Heart right ventricle (tissue), 16 donors: ENCODE measurements at places on chromosomes 6 and 20. TPM values are rescaled to one million over a fixed set of nuclear protein-coding genes. Genes with fewer than 3 reads are reported as not detected.

CRIP3 gene
- 5.1 TPM for total RNA-seq

- DNase-seq: no peak
Observed at GRCh38 chr20:51185277-51185676, 162.4 kb upstream of the KCNG1 start.

DNA sequence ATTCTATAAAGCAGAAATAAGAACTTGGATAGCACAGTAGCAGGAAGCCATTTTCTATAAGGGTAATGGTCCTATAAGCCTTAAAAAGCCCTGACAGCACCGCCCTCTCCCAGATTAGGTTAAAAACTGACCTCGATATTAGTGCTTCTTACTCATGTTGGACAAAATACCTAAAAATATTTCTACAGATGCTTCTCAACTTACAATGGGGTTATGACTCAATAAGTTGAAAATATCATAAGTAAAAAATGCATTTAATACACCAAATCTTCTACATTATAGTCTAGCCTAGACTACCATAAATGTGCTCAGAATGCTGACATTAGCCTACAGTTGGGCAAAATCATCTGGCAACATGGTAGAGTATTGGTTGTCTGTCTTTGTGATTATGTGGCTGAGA is 70.3 kb downstream of the SESN1 start:
- no peak for DNase-seq

NDRG3 gene
- 31.1 TPM for total RNA-seq

- no peak for DNase-seq
Observed at GRCh38 chr6:150301846-150302519, 66.8 kb upstream of the IYD start.

- DNase-seq: peak; percentile 58
Observed at GRCh38 chr20:25136643-25137559, 55.0 kb upstream of the VSX1 start.

GRCh38 chr20:16621435-16622141 is 48.3 kb upstream of the KIF16B start:
- DNase-seq: no peak

DNA sequence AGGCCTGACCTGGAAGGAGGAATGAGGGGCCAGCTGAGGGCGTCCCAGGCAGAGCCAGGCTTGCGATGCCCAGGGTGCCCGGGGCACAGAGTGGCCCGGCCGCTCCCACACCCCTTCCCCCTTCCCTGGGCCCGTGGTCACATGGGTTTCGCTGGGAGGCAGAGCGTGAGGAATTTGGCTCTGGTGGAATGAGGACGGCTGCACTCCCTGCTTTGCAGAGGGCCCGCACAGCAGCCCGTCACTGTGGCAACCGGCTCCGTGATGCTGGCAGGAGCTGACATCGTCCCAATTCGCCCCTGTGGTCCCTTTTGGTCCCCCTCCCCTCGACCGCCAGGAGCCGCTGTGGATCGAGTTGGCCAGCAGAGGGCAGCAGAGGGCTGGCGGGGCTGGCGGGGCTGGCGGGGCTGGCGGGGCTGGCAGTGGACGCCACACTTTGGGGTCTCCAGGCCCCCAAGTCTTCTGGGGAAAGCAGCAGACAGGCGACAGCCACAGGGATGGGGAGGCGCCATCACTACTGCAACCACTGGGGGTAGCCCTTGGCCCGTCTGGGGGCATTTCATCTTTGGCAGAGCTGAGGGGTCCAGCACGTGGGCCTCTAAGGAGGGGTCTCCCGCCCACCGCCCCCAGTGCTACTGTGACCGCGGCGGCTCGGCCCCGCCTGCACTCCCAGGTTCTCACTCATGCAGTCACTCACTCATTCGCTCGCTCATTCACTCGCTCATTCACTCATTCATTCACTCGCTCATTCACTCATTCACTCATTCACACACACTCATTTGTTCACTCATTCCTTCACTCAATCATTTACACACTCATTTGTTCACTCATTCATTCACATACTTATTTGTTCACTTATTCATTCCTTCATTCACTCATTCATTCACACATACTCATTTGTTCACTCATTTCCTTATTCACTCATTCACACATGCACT is 49.7 kb upstream of the BHLHE23 start:
- DNase-seq: no peak

- no peak for DNase-seq
Observed at GRCh38 chr20:56733967-56734366, 104.9 kb downstream of the TFAP2C start.

EPPIN gene
- total RNA-seq: not detected

GRCh38 chr6:93407186-93407585 is 12.2 kb downstream of the EPHA7 start:
- DNase-seq: no peak

DNA sequence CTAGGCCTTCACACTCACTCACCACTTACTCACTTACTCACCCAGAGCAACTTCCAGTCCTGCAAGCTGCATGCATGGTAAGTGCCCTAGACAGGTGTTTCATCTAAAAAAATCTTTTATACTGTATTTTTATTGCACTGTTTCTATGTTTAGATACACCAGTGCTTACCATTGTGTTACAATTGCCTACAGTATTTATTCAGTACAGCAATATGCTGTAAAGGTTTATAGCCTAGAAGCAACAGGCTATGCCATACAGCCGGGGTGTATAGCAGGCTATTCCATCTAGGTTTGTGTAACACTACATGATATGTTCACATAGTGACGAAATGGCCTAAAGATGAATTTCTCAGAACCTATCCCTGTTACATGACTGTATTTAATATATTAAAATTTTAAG is 37.1 kb upstream of the KCNK5 start:
- DNase-seq: no peak

TNXB gene
- 61.2 TPM for total RNA-seq

DNA sequence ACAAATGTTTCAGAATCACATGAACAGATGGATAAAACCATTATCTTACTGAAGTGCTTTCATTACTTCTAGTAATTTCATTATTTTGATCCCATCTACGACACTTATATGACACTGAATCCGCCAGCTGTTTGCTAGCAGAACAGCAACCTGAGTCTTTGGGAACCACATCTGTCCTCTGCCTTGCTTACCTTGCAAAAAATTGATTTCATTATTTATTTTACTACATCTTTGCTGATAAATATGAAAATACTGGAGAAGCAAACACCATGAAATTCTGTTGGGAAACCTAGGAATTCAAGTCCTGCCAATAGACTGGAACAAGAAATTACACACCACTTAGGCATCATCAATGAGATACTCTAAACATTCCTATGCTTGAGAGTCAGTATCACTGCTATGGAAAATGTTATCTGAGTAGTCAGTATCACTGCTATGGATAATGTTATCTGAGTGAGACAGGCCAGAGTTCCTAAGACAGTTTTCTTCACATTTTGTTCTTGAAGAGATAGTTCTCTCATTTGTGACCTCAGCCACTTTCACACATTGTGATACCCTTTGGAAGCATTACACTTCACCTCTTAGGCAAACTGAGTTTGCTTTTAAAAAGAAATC is 91.9 kb downstream of the PDE10A start:
- DNase-seq: no peak

DNA sequence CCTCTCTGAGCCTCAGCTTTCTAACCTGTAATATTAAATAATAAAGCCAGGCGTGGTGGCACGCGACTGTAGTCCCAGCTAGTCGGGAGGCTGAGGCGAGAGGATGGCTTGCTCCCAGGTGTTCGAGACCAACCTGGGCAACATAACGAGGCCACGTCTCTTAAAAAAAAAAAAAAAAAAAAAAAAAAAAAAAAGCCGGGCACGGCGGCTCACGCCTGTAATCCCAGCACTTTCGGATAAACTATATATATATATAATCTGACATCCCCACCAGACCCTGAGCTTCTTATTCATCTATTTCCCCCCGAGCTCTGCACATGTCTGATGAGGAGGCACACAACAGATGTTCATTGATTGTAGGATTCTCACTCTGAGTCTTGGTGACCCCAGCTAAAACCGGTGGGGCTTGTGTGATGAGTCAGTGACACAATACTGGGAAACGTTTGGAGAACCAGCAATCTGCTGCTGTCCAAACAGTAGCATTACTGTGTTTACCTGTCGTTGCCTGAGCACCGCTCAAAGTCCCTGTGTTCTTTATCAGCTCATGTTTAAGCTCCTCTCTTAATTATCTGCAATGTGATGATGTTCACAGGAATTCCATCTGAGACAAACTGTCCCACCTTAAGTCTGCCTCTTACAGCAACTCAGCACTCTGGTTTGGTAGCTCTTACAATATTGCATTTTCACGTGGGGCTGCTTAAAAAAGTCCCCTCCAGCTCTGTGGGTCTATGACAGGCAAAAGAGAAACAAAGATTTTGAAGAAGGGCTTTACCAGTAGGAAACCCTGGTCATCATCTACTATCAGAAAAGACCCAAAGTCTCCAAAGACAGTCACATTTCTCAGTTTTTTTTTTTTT is 1.0 kb upstream of the SPATA2 start:
- DNase-seq: no peak

HACE1 gene
- 6.3 TPM for total RNA-seq

TREML2 gene
- 0.10 TPM for total RNA-seq

MYLK2 gene
- not detected for total RNA-seq

ZBTB24 gene
- 2.7 TPM for total RNA-seq

GSTA3 gene
- not detected for total RNA-seq

GRCh38 chr6:53639520-53639919 is 26.0 kb downstream of the KLHL31 start:
- DNase-seq: no peak

DNA sequence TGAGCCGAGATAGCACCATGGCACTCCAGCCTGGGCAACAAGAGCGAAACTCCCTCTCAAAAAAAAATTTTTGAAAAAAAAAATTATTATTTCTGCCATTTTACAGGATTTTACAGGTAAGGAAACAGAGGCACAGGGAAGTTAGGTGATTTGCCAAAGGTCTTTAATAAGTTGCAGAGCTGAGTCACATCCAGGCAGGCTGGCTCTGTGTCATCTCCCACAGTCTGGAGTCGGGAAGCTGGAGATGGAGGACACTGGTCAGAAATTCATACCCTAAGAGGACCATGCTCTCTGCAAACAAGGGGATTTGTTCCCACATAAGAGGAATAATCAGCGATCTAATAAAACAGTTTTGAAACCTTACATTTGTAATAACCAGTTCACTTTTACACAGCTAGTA is 24.1 kb downstream of the HECA start:
- no peak for DNase-seq

GRCh38 chr6:119035459-119035858 is 43.0 kb downstream of the FAM184A start:
- DNase-seq: no peak

GRCh38 chr20:41540459-41540858 is 77.7 kb downstream of the CHD6 start:
- DNase-seq: no peak

SLC44A4 gene
- total RNA-seq: not detected

GRCh38 chr20:18258126-18258860 is 30.0 kb upstream of the ZNF133 start:
- DNase-seq: no peak

GRCh38 chr6:14645221-14645620 is 527.6 kb downstream of the CD83 start:
- no peak for DNase-seq

HFE gene
- total RNA-seq: 4.6 TPM

DNA sequence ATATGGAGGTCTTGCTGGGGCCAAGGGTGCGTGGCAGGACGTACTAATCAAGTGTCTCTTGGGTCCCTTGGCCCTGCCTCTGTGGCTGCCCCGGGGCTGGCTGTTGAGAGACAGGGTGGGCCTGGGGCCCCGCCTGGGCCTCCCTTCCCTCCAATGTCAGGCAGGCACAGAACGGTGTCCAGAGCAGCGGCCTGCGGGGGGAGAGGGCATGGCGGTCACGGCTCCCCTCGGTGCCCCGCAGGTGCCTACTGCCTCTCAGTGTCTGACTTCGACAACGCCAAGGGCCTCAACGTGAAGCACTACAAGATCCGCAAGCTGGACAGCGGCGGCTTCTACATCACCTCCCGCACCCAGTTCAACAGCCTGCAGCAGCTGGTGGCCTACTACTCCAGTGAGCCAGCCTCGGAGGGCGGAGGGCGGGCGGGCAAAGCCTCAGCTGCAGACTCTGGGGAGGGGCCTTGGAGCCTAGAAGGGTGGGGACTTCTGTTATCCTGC is 50.0 kb downstream of the SRC start:
- peak; percentile 44 for DNase-seq

MATN4 gene
- total RNA-seq: 0.28 TPM

- DNase-seq: no peak
Observed at GRCh38 chr6:55046869-55047422, 127.4 kb upstream of the HCRTR2 start.

GRCh38 chr6:8065519-8065911 is 1.3 kb upstream of the BLOC1S5 start:
- DNase-seq: no peak

ELOVL2 gene
- total RNA-seq: 3.5 TPM

RAET1G gene
- not detected for total RNA-seq

GRCh38 chr20:8400486-8400885 is 268.4 kb downstream of the PLCB1 start:
- no peak for DNase-seq

- no peak for DNase-seq
Observed at GRCh38 chr6:51513891-51514747, 573.3 kb downstream of the PKHD1 start.

SLC17A9 gene
- total RNA-seq: 0.19 TPM

DNA sequence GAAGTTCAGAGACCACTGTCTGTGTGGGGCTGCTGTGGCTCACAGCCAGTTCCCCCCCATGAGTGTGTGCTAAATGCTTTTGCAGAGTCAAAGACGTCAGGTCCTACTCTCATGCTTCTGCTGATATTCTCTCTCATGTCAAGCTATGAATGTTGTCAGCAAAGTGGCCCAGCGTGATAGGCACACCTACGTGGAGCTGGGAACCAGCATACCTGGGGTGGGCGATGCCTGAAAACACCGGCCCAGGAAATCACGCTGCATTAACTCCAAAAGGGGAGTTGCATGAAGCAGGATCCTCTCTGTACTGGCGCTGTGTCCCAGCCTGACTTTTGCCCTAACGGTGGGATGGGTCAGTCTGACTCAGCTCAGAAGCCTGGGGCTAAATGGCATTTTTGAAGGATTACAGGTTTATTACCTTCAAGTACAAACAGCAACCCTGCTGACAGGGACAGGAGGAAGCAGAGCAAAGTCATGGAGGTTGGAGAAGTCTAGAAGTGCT is 9.0 kb upstream of the MRPS10 start:
- DNase-seq: no peak

GRCh38 chr6:20919677-20920385 is 385.6 kb downstream of the CDKAL1 start:
- no peak for DNase-seq

ARFGEF3 gene
- 5.6 TPM for total RNA-seq

GRCh38 chr6:10256113-10256690 is 158.7 kb downstream of the TFAP2A start:
- no peak for DNase-seq

PLN gene
- 2,644 TPM for total RNA-seq

PRPH2 gene
- 0.70 TPM for total RNA-seq
